CD8-positive, alpha-beta memory T cell (primary cell): ENCODE measurements at places on chromosomes 6 and 20. TPM values are rescaled to one million over a fixed set of nuclear protein-coding genes. Genes with fewer than 3 reads are reported as not detected.

The CAPN11 gene
- total RNA-seq = not detected

The TBP gene
- total RNA-seq = 28.2 TPM

DNA sequence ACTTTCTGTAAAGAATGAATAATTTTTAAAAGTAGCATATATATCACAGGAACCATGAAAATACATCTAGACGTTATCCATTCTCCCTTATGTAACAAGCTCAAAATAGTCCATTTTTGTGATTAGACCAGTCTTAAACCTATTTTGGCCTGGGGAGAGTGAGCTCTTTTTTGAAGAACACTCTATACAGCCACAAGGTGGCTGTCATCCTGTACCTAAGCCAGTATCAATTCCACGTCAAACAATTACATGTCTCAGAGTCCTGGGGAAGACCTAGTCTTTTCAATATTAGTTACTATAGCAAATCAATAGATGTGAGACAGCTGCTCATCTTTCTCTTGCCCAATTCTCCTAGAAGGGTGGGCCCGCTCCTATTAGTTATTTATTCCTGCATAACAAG lies 28.4 kb downstream of the FBXO5 start:
- no peak for DNase-seq

DNA sequence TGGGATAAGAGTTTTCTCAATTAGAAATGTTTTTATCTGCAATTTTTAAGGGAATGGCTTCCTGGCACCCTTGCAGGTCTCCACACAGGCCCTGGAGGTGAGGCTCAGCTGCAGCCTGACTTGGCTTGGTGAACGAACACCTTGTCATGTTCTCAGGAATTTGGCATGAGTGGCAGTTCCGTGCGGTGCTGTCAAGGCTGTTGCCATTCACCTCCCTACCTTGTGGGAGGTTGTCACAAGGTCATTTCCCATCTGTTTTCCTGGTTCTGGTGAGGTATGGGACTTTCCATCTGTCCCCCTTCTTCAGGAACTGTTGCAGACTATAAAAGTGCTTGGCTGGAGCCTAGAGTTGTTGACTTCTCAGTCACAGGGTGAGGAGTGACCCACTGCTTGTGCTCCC lies 82.9 kb downstream of the ELOVL4 start:
- no peak for DNase-seq

DNA sequence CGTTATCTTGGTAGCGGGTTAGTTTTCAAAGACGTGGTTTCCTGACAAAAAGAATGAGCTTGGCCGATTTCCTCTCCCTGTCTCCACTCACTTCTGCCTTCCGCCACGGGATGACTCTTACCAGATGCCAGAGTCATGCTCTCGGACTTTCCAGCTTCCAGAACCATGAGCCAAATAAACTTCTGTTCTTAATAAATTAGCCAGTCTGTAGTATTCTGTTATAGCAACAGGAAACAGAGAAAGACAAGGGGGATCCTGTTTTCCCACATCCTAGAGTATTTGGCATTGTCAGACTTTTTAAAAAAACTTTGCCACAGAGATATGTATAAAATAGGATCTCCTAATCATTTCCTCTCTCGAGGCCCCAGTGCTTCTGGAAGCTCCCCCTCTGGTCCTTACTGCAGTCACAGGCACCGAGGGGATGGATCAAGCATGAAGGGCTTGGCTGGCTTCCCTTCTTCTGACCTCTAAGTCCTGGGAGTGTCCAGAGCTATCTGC lies 84.9 kb upstream of the NAA20 start:
- no peak for DNase-seq

- DNase-seq = no peak
Observed at GRCh38 chr6:148854096-148854495, 107.3 kb downstream of the UST start.

DNA sequence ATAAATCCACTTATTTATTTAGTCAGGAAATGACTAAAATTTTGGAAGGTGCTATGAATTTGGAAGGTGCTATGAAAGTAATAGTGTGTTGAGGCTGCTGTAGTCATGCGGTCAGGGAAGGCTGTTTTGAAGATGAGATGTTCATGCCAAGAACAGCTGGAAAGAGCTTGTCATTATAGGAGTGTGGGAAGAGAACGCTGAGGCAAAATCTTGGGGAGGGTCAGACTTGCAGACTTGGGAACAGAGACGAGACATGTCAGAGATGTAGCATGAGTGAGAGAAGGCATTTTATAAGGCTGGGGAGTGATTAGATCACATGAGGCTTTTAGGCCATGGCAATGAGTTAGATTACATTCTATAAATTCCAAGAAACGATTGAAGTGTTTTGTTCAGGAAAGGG lies 124.0 kb upstream of the B3GAT2 start:
- DNase-seq = no peak

- DNase-seq = no peak
Observed at GRCh38 chr20:22524393-22525015, 59.9 kb downstream of the FOXA2 start.

GRCh38 chr20:53294804-53295203 lies 298.8 kb downstream of the ZNF217 start:
- DNase-seq = no peak

DNA sequence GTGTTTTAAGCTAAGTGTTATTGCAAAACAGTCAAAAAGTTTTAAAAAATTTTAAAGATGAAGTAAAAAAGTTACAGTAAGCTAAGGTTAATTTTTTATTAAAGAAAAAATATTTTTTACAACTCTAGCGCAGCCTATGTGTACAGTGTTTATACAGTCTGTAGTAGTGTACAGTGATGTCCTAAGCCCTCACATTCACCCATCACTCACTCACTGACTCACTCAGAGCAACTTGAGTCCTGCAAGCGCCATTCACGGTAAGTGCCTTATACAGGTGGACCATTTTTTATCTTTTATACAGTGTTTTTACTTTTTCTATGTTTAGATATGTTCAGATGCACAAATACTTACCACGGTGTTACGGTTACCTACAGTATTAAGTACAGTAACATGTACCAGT lies 83.4 kb upstream of the STMND1 start:
- no peak for DNase-seq
